ENCODE measurements at places on chromosomes 2 and 18.

DNA sequence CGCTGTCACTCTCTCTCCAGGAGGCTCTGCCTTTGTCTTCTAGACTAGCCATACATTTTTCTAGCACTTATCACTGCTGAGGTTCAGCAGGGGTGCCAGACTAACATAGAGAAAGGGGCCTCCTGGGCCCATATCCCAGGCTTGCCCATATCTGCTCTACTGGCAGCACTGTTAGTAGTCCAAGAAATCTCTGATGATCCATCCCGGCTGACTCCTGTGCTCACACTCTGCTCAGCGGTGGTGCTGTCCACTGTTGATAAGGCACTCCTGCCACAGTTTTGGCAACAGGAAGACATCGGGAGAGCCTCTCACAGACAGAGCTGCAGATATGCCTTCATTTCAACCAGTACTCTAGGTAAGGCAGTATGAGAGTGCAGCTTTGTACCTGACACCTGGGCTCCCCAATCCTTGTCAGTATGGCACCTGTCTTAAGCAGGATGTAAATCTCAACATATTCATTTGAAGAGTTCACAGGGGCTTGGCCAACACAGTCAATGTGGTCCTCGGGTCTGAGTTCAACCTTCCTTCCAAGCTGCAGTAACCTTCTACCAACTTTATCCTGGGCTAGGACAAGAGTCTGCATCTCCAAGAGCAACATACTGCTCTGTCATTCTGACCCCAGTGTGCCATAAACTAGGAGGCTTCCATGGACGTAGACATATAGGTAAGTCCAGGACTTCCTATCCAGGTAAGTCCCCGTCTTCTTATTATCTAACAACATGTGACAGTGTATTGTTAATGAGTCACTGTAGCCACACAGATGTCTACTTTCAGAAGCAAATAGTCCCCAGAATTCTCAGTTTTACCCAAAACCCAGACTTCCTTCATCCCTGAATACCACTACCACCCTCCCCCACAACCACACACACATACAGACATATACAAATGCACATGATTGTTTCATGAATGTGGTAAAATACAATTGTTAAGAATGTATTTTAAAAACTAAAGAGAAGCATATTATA, 16.2 kb downstream of the KLF7 start:
- peak; percentile 35 for DNase-seq

GRCh38 chr2:191151331-191151730, 537 bp upstream of the STAT4 start:
- DNase-seq = no peak

DNA sequence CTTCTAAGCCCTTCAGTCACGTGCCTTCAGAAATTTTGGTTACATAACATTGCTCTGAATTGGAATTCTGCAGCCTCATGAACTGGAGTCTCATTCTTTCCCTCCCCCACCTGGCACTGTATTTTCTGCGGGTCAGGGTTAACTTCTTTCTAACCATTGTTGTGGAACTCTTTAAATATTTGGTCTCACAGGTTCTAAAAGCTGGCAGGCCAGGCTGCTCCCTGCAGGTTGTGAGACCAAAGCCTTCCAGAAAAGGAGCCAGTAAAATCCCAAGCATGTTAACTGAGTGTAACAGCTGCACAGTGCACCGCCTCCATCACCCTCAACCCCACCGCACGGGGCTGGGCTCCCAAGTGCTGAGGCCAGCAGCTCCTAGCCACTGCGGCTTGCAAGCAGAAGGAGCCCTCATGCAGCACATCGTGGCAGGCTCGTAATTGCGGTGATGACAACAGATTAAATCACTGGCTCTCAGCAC, 174.1 kb upstream of the ALPP start:
- no peak for DNase-seq

DNA sequence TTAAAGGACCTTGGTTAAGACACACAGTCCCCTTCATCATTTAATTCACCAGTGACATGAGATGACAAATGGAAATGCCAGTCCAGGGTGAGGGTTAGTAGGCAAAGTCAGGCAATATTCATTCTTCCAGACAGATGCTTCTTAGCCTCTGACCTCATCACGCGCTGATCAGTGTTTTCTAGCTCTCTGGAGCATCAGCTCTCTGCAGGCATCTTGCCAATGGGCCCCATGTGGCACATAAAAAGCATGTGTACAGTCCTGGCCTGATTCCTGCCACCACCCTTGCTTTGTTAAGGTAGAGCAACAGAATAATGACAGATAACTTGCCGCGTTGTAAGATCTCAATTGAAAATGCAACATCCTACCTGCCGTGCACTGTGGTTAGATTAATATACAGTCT, 20.3 kb upstream of the NPAS2 start:
- no peak for DNase-seq

- no peak for DNase-seq
These were observed 40.2 kb downstream of the GALNT14 start for GRCh38 chr2:31097962-31098613.

GRCh38 chr18:3319894-3320454, 58.0 kb downstream of the MYL12B start:
- DNase-seq = no peak

DNA sequence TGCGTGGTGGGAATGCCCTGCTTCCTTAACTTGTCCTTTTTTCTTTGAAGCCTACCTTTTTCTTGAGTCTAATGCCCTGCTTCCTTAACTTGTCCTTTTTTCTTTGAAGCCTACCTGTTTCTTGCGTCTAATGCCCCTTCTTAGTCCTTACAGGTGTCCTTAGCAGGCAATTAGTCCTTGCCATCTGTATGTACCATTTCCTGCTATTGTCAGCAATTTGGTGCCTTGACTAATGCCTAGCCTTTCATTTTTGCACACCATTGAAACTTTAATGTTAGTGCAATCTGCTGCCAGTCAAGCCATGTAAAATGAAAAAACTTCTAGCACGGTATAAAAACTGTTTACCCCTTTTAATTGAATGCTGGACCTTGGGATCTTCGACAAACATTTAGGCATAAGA, 4.3 kb downstream of the KDM3A start:
- no peak for DNase-seq

DNA sequence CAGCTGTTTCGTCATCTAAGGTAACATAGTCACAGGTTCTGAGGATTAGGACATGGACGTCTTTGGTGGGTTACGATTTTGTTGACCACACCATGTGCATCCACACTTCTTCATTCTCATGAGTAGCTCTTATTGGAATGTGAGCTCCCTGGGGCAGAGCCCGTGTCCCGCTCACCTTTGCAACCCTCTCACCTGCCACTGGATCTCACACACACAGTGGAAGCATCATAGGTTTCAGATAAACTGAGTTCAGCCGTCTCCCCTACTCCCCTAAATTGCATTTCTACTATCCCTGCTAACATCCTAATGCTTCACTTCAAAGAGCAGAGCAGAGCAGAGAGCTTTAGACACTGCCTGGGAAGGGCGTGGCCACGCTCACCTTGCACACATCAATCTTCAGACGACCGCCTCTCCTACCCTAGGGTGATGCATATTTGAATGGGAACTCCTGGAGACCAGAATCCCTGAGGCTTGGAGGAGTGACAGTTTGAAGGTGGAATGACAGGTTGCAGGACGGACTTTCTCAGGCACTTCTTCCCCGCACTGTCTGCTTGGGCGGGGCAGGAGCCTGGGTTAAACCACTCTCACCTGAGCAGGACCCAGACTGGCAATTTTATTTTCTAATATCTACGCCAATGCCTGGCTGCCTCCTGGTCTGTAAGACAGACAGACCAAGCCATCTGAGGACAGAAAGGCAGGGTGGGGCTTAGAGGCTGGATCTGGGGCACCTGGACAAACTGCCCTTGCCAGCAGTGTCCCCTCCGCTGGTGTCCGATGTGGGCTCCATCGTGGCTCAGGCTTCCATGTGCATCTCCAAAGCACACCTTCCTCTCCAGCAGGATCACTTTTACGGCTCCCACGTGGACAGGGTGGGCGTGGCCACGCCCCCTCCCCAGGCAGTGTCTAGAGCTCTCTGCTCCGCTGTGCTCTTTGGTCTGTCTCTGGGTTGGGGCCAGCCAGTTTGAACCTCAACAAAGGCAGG, 229.5 kb upstream of the COPS8 start:
- DNase-seq = no peak

DNA sequence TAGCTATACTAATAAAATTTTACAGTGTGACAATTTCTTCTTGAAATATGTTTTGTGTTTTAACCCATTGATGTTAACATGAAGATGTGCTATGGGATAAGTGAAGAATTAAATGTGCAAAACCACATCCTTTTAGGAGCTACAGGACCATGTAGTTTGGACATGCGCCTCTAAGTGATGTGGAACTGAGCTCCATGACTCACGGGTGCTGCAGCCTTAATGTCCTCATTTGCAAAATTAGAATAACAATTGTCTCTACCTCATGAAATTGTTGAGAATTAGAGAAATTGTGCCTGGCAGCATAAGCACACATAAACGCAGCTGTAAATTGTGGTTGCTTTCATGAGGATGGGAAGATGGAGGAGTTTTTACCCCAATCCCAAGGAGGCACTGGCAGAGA, 31.6 kb upstream of the TPO start:
- DNase-seq = no peak

DNA sequence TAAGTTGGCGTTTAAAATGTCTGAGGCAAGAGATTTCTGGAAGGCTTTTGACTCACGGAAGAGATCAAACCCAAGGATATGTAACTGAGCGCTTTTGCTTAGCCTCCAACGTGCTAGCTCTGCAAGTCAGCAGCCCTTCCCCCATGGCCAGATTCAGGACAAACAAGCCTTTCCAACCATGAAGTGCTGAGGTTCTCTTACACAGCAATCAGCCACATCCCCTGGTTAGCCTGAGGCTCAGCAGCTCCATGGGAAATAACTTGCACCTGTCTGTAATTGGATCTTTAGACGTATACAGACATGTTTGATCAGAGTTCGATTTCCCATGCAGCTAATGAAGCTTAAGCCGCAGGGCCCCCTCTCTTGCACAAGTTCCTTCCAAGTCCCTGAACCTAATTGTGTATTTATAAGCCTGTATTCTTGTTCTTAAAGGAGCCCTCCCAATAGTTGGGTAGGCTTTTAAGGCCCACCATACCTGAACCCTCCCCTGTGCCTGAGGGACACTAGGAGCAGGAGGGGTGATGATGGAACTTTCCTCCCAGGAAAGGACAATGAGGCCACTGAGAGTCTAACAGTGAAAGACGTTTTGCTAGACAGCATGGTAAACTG, 2.1 kb upstream of the TMEM131 start:
- no peak for DNase-seq

GRCh38 chr2:9234680-9235146, 28.1 kb downstream of the ASAP2 start:
- no peak for DNase-seq

- DNase-seq = no peak
These were observed 9.7 kb upstream of the CUL3 start for GRCh38 chr2:224594840-224595239.

- no peak for DNase-seq
These were observed 251.4 kb downstream of the GLI2 start for GRCh38 chr2:120986898-120987650.

DNA sequence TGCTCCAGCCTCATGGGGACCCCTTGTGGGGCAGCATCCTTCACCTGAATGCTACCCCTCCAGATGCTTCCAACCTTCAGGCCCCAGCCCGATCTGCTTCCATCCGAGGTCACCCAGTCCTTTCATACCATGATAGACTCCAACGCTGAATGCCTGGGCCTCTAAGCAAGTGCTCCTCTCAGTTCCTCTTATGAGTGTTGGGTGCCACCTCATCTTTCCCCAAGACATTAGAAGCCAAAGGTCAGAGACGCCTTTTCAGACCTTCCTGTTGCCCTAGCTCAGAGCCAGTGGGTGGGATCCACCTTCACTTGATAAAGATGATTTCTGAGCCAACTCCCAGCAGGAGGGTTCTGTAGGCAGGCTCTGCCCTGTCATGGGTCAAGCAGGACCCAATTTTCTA, 174.5 kb upstream of the MGAT5 start:
- no peak for DNase-seq

DNA sequence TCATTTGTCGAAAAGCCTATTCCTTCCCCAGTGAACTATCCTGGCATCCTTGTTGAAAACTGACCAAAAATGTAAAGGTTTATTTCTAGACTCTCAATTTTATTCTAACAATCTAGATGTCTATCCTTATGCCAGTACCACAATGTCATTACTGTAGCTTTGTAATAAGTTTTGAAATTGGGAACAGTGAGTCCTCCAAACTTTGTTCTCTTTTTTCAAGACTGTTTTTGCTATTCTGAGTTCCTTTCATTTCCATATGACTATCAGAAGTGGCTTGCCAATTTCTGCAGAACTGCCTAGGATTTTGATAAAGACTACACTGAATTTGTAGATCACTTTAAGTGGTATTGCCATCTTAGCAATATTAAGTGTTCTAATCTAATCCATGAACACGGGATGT, 9.7 kb downstream of the STARD7 start:
- DNase-seq = no peak

DNA sequence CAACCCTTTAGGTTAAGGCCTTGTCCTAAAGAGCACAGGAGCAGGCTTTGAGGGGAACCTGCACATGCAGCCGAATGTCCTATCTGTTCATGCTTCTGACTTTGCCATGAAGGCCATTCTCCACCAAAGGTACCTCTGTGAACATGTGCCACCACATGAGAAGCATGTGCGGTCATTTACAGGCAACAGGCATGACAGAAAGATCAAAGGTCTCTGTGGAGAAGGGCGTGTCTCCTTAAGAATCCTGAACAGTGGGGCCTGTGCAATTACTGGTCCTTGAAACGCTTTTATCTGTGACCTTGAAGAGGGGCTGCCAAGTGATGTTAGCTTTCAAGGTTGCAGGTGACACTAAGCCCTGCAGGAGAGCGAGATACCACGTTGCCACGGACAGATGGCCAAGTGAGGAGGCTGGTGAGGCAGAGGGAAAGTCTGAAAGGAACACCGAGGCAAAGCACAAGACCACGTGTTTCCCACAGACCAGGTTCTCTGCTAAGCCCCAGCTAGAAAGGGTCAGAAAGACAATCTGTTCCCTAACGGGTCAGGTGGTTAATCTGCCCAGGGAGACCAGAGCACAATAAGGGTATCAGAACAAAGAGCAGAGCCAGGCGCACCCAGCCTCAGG, 19.5 kb upstream of the POMC start:
- DNase-seq = no peak

GRCh38 chr2:222318712-222319585, 20.2 kb upstream of the PAX3 start:
- DNase-seq = no peak

GRCh38 chr18:3493501-3494244, 43.7 kb downstream of the TGIF1 start:
- no peak for DNase-seq

- no peak for DNase-seq
These were observed 189.8 kb upstream of the SALL3 start for GRCh38 chr18:78789850-78790249.

DNA sequence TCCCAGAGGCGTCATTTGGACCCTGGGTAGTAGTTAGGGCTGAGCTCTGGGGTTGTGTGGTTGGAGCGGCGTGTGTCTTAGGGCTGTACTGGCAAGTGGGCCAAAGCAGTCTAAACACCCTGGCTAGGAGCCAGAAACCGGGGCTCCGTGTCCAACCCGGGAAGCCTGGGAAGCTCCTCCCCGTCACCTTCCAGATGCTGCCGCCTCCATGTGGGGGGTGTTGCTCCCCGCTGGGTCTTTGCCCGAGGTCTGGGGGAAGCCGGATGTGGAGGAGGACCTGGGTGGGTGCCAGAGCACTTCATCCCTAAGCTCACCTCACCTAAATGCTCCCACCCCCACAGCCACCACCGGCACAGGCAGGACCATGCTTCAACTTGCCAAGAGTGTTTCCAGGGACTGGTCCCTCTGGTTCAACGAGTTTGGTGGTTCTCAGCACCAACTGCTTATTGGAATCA, 25.4 kb downstream of the TET3 start:
- DNase-seq = no peak

- no peak for DNase-seq
These were observed 224.1 kb downstream of the SS18 start for GRCh38 chr18:25866331-25866730.
